ENCODE measurements at places on chromosomes 1 and 21.

DNA sequence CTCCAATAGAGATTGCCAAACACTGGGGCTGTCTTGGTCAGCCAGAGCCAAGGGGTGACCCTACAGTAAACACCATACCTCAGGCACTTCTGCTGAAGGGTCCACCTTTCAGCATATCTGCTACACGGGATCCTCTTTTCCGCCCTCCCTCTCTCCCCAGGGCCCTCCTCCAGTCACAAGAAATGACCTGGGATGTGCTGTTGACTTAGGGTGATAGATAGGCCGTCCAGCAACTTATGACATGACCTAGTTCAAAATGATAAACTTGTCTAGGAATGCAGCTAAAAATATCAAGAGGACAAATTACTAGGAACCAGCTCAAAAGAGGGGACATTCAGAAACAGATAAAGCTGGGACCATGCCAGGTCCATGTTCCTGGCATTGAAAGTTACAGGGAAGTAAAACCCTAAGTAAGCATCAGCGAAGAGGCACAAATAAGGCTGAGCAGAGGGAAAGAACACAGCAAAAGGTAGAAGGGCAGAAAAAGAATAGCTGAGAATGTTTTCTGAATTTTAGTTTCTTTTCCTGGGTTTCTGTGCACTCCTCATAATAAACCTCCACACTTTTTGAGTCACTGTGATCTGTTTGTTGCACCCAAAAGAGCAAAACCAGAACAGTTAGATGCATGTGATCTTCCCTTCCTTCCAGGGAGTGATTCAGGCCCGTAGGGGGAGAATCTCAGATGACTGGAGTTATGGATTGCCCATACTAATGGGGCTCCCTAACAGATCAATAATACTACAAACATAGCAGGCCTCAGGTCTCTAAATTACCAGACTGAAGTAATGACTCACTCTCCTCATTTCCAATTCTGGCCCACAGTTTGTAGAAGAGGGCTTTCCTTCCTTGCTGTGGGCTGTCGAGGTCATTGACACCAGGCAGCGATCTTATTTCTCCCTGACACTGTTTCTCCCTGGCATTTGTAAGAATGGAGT lies 48.9 kb upstream of the F3 start:
- DNase-seq = no peak

GRCh38 chr1:115086176-115086830 lies 3.0 kb downstream of the TSPAN2 start:
- no peak for DNase-seq

- DNase-seq = peak; percentile 64
Measured at GRCh38 chr1:156126630-156127534, 12.4 kb downstream of the LMNA start.

DNA sequence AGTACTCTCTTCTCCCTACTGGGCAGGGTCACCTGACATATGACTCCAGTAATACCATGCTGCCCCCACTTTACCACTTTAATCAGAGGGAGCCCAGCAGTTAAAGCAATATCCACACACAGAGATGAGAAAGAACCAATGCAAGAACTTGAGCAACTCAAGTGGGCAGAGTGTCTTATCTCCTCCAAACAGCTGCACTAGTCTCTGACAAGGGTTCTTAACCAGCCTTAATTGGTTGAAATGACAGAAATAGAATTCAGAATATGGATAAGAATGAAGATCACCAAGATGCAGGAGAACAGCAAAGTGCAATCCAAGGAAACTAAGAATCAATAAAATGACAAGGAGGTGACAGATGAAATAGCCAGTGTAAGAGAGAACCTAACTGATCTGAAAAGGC lies 91.0 kb downstream of the KCNT2 start:
- no peak for DNase-seq

DNA sequence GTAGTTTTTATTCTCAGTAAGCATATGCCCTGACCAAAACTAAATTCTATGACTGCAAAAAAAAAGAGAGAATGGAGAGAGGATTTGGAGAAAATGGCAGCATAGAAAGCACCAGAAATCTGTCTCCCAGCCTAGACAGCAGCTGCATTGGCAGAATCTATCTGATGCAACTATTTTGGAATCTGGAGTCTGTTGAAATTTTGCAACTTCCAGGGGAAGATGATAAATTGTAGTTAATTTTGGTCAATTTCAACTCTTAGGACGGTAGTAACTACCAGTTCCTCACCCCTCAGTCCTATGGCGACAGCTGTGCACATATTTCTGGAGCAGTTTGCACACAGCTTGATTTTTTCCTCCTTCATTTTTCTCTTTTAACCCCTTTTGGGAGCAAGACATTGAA lies 10.9 kb downstream of the EXO5 start:
- no peak for DNase-seq

GRCh38 chr1:187527346-187527745 lies 698.6 kb downstream of the PLA2G4A start:
- no peak for DNase-seq

GRCh38 chr1:207817166-207817565 lies 65.3 kb downstream of the CD46 start:
- DNase-seq = no peak

GRCh38 chr21:37675202-37675801 lies 241.0 kb downstream of the KCNJ6 start:
- peak; percentile 34 for DNase-seq

DNA sequence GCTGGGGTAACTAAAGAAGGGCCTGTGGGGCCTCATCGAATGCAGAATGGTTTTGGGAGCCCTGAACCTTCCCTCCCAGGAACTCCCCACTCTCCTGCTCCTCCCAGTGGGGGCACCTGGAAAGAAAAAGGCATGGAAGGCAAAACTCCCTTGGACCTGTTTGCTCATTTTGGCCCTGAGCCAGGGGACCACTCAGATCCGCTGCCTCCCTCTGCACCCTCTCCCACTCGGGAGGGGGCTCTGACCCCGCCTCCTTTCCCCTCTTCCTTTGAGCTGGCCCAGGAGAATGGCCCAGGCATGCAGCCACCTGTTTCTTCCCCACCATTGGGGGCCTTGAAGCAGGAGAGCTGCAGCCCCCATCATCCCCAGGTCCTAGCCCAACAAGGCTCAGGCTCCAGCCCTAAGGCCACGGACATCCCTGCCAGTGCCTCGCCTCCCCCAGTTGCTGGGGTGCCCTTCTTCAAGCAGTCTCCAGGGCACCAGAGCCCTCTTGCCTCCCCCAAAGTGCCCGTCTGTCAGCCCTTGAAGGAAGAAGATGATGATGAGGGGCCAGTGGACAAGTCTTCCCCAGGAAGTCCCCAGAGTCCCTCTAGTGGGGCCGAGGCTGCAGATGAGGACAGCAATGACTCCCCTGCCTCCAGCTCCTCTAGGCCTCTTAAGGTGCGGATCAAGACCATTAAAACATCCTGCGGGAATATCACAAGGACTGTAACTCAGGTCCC lies 4.7 kb downstream of the ZNF687 start:
- no peak for DNase-seq

- no peak for DNase-seq
Measured at GRCh38 chr1:235628316-235629005, 21.1 kb downstream of the GNG4 start.

DNA sequence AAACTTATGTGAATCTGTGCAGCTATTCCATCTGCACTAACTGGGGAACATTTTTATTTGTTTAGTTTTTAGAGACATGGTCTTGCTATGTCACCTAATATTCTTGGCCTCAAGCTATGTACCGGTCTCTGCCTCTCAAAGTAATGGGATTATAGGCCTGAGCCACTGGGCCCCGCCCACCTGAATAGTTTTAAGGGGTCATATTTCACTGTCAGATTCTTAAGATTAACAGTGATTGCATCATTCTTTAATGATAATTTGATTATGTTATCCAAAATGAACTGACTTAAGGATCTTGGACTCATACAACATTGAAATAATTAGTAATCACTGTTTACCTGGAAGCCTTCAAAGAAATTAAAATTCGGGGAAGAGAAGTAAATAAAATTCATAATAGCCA lies 12.6 kb upstream of the KLF18 start:
- DNase-seq = no peak
